ENCODE measurements at places on chromosomes 2 and 18. TPM values are rescaled to one million over a fixed set of nuclear protein-coding genes. Genes with fewer than 3 reads are reported as not detected.

Gene ABCB11
- total RNA-seq = 0.27 TPM

Gene CGREF1
- 9.2 TPM for total RNA-seq

Gene HOXD1
- not detected for total RNA-seq

Gene OXER1
- total RNA-seq = 1.3 TPM

Gene DSC2
- 0.27 TPM for total RNA-seq

Gene DSC3
- total RNA-seq = not detected

Gene NEB
- under 0.01 TPM for total RNA-seq

Gene LBX2
- total RNA-seq = 0.54 TPM

Gene SH3RF3
- total RNA-seq = 0.54 TPM

Gene KCNF1
- total RNA-seq = under 0.01 TPM

Gene AGAP1
- total RNA-seq = 1.1 TPM

Gene SCN7A
- under 0.01 TPM for total RNA-seq

Gene RAB6C
- under 0.01 TPM for total RNA-seq

Gene ABCG8
- under 0.01 TPM for total RNA-seq

Gene ITSN2
- 63.6 TPM for total RNA-seq

Gene CRYBA2
- not detected for total RNA-seq

Gene SLC11A1
- total RNA-seq = 3.8 TPM

Gene DAW1
- not detected for total RNA-seq

Gene RUFY4
- 1.1 TPM for total RNA-seq

Gene STARD6
- not detected for total RNA-seq

Gene ASXL3
- total RNA-seq = under 0.01 TPM

Gene ATP9B
- 45.2 TPM for total RNA-seq

Gene TIGD1
- total RNA-seq = 7.3 TPM

Gene CHRND
- total RNA-seq = not detected

Gene SOX11
- not detected for total RNA-seq

Gene RNMT
- 10.8 TPM for total RNA-seq

Gene PSTPIP2
- total RNA-seq = 18.3 TPM

Gene THUMPD2
- total RNA-seq = 7.5 TPM

Gene SRD5A2
- not detected for total RNA-seq

Gene ASB3
- 31.5 TPM for total RNA-seq

Gene CDK15
- total RNA-seq = 0.27 TPM

Gene NOSTRIN
- 0.27 TPM for total RNA-seq

Gene COL6A3
- total RNA-seq = 0.54 TPM

Gene ACKR3
- total RNA-seq = 31.0 TPM

Gene CRYGC
- not detected for total RNA-seq

Gene TP53I3
- total RNA-seq = 29.6 TPM

Gene PAIP2B
- total RNA-seq = 2.4 TPM

Gene FRZB
- total RNA-seq = not detected

Gene COL5A2
- total RNA-seq = 0.54 TPM

Gene TMEM169
- total RNA-seq = under 0.01 TPM

Gene SLC4A3
- total RNA-seq = under 0.01 TPM

Gene SP140
- total RNA-seq = 1.3 TPM

Gene INPP5D
- total RNA-seq = 302 TPM

Gene STAMBP
- total RNA-seq = 24.5 TPM

Gene CKAP2L
- 0.81 TPM for total RNA-seq

Gene SLC16A14
- 3.8 TPM for total RNA-seq

Gene SUMO1
- total RNA-seq = 23.4 TPM

Gene ERFE
- 0.27 TPM for total RNA-seq

Gene MC5R
- not detected for total RNA-seq

Gene LIPG
- total RNA-seq = under 0.01 TPM

Gene PDE1A
- total RNA-seq = 0.27 TPM

Gene SGO2
- total RNA-seq = 1.1 TPM

Gene EFEMP1
- 0.27 TPM for total RNA-seq

Gene LRP1B
- under 0.01 TPM for total RNA-seq

Gene MLPH
- 0.54 TPM for total RNA-seq
